ENCODE measurements at places on chromosomes 1 and 21.
A peak's percentile ranks its signal among the peaks of the same experiment; 100 is the strongest.

DNA sequence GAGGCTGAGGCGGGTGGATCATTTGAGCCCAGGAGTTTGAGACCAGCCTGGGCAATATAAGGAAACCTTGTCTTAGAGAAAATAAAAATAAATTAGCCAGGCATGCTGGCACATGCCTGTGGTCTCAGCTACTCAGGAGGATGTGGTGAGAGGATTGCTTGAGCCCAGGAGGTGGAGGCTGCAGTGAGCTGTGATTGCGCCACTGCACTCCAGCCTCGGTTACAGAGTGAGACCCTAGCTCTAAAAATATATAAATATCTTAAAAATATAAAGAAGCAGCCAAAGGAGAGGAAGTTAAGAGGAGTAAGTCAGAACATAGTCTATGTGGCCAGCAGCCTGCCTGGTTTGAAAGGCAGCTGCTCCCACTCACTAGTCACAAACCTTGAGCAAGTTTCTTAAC is 4.5 kb upstream of the IL10RB start:
- no peak for DNase-seq

- DNase-seq, result no peak
Measured at GRCh38 chr1:46394872-46395465, 852 bp downstream of the FAAH start.

DNA sequence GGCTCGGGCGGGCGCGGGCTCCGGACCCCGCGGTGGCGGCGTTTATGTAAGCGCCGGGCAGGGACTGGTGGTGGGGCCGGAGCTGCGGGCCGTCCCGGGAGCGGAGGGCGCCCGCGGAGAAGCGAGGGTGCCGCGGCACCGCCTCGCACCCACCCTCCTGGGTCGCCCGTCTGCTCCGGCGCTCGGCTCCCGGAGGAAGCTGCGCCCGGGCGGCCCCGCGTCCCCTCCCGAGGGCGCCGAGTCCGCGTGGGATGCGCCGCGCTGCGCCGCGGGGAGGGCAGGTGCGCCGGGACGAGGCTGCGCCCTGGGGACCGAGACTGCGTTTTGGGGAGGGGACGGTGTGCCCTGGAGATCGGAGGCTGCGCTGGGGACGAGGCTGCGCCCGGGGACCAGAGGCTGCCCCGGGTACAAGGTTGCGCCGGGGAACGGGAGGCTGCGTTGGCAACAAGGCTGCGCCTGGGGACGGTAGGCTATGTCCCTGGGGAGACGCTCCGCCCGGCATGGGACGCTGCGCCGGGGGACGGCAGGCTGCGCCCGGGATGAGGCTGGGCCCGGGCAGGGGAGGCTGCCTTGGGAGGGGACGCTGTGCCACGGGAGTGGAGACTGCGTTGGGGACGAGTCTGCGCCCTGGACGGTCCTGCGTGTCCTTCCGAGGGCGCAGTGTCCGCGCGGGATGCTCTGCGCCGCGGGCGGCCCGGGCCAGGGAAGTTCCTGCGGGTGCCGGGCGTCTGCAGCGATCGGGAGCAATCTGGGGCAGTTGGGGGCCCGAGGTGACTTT is 627 bp downstream of the ADARB1 start:
- DNase-seq, result no peak

GRCh38 chr1:162672622-162673260 is 40.5 kb downstream of the DDR2 start:
- DNase-seq, result no peak

- no peak for DNase-seq
Measured at GRCh38 chr1:233647073-233647472, 33.2 kb downstream of the KCNK1 start.

DNA sequence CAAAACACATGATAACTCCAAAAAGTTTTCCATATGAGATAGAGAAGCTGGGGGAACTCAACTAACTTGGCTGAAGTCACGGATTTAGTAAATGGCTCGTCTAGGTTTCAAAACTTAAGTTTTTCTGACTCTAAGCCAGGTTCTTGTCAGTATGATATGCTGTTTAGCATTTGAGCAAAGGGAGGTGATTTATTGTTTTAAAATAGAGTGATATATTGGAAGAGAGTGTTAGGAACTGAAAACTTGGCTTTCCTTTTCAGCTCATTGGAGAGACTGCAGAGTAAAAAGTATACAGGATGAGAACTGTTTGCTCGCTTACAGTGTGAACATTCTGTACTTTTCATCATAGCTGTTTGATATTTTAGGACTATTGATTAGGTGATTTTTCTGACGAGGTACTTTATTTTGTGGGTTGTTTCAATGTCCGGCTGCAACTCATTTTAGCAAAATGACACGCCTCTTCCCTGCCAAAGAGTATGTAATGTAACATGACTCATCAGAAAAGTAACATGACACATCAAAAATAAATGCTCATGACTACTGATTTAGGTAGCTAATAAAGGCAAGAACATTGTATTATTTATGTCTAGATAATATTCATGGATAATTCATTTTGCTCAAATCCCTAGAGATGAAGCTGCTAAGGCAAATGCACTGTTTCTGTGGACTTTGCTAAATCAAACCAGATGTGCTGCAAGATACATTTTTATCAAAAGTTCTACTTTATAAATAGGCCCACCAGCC is 355.1 kb downstream of the GPATCH2 start:
- DNase-seq, result no peak

DNA sequence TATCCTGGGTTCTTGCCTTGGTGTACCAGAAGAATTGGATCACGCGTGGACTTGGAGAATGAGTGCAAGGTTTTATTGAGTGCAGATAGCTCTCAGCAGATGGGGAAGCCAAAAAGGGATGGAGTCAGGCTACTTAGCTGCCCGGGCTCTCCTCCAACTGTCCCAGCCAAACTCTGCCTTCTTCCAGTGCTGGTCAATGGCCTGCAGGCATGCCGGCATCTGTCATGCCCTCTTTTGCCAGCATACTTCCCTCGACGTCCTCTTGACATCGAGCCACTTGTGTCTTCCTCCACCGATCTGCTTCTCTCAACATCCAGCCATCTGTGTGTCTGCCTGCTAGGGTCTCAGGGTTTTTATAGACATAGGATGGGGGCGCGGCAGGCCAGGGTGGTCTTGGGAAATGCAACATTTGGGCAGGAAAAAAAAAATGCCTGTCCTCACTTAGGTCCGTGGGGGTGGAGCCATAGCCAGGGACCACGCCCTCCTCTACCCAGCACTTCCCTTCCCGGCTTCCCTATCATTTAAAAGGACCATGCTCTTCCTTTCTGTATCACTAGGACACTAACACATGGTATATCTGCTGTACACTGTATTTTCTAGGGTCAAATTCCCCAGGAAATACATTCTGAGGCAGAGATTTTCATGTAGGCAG is 47.0 kb upstream of the BCAR3 start:
- no peak for DNase-seq

DNA sequence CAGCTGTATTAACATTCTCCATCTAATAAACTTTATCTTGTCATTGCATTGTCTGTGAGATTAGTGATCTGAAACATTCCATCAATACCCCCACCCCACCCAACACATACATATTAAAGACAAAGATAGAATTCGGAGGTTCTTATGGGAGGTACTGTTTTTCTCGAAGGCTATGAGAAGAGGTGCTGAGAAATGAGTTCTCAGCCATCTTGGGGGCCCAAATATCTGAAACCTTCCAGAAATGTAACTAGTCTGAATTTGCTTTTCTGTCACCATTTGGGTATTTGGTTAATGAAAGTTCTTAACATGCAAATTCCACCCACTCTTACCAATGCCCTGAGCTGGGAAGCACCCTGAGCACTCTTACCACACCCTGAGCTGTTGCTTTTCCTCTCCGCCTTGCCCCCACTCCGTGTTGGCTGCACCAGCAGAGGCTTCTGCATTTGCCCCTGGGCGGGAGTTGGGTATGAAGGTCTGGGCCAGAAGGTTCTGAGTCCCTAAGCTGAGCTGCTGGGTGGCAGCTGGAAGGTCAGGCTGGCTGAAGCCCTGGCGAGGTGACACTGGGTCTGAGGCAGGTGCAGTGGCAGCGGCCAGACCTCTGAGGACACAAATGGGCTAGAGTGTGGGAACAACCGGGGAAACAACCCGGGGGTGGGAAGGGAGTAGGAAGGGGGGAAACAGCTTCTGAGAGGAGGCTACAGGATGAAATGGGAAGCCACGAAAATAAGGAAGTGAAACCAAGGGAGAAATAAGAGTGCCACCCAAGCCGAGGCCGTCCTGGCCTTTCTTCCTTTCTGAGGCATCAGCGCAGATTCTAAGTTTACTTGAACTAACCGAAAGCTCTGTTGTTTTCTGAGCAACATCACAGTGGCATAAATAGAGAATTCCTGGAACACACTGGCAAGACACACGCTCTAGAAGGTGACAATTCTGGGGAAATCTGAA is 26.3 kb upstream of the IER5 start:
- DNase-seq, result no peak

DNA sequence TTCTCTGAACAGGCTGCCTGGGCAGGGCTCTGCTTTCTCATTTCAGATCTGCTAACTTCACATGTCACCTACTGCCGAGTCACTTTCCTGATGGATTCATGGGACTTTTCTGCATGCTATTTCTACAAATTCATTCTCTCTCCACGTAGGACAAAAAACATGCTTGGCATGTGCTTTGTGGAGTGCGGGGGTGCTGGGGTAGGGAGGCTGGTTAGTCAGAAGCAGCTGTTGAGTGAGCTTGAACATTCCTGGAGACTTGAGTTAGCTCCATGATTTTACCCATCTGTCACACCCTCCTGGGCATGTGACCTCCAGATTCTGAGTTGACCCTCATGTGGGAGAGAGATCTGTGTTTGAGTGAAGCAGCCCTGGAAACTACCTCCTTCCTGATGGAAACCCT is 71.4 kb downstream of the UCK2 start:
- DNase-seq, result no peak

DNA sequence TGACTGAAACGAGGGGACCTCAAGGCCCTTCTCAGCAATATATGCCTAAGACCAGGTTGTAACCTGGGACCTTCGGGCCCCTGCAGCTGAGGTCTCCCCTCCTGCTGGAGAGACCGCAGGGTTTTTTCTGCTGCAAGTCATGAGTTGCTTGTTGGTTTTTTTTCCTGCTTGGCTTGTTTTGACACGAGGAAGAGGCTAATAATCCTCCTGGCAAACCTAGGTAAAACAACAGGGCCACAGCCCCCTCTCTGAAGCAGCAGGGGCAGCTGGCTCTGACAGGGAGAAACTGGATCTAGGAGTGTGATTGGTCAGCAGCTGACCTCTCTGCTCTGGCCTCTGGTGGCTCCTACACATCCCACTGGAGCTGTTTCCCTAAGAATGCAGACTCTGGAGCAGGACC is 69.0 kb downstream of the CD34 start:
- DNase-seq, result no peak

DNA sequence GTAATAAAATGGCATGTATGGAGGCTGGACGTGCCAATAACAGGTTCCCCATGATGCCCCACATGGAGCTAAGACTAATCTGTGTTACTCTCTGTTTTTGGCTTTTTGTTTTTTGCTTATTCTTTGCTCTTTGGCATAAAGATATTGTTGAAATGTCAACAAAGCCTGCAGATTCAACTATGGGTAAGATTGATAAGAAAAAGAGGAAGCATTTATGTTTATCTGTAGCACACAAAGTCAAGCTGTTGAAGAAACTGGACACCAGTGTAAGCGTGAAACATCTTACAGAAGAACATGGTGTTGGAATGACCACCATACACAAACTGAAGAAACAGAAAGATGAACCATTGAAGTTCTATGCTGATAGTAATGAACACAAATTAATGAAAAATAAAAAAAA is 402.7 kb downstream of the LTN1 start:
- DNase-seq, result no peak

- no peak for DNase-seq
Measured at GRCh38 chr1:175075572-175076568, 8.2 kb downstream of the TNN start.

GRCh38 chr1:156097499-156098178 is 15.4 kb upstream of the MEX3A start:
- DNase-seq, result no peak

DNA sequence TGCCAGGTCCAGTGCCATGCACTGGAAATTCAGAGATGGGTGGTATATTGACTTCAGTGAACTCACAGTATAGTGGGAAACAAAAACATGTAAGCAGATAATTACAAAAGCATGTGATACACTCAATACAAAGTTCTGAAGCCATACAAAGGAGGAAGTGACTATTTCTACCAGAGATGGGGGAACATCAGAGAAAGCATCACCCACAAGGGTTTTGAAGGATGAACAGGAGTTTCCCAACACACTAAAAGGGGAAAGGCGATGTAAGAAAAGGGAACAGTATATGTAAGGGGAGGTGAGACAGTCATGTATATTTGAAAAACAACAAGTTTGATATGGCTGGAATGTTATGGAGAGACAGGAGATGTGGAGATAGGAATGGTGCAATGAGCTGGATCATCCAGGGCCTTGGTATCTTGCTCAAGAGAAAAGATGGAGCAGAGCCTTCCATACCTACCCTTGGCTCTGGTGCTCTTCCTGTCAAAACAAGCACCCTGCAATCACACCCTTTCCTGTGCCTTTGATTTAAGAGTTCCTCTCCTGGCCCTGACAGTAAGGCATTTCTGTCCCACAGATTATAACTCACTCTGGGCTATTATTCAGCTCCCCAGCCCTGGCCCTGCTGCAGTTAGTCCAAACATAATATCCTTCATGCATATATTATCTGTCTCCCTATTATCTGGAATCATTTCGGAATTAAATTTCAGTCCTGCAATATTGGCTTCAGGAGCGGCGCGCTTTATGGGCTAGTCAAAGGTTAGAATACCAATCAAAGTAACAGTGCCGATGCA is 60.5 kb downstream of the DMAP1 start:
- DNase-seq, result no peak

GRCh38 chr1:171858696-171859095 is 17.4 kb downstream of the DNM3 start:
- DNase-seq, result no peak

DNA sequence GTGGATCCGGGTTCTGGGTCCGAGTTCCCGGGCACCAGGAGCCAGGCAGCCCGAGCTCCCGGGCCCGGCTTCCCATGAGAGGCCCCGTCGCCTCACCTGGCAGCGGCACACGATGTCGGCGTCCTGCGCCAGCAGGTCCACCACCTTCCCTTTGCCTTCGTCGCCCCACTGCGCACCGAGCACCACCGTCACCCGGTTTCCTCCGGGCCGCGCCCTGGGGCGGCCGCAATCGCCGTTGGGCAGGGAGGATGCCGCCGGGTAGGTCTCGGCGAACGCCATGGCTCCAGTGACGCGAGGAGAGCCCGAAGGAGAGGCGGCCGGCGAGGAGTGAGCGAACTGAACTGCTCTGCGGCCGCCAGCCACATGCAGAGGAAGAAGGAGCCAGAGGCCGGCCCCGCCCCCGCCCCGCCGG is at the start of gene ADSS2:
ADSS2 (minus strand) TSS at position 371 of the 412 bp plus-strand sequence; CDS start at position 279, 92 bp downstream.
- no peak for DNase-seq

- no peak for DNase-seq
Measured at GRCh38 chr1:111275079-111275478, 15.6 kb upstream of the CHIA start.

GRCh38 chr1:210292231-210292871 is 36.4 kb upstream of the HHAT start:
- DNase-seq, result peak; percentile 1

Data from central memory CD4-positive, alpha-beta T cell (primary cell).